Tibial nerve (tissue), 4 donors: ENCODE measurements at places on chromosomes 3 and 15. TPM values are rescaled to one million over a fixed set of nuclear protein-coding genes. Genes with fewer than 3 reads are reported as not detected.

DNA sequence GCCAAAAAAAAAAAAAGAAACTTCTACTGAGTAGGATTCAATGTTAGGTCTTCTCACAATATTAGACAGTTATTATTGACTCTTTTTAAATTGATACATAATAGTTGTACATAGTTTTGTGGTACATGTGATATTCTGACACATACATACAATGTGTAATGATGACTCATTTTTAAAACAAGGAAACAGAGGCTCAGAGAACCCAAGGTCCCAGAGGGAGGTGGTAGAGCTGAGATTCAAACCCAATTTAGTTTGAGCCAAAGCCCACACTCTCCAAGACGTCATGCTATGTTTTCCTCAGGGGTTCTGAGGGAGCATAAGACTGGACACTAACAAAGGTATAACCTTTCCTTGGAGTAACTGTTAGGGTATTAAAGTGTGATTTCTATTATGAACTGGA, 40.6 kb downstream of the MYO5C start:
- no peak for DNase-seq
- H3K4me1 ChIP-seq: no peaks in the 10 kb centered on the region
- H3K4me3 ChIP-seq: no peak overlapping the region
- no peaks in the 10 kb centered on the region for H3K36me3 ChIP-seq

DNA sequence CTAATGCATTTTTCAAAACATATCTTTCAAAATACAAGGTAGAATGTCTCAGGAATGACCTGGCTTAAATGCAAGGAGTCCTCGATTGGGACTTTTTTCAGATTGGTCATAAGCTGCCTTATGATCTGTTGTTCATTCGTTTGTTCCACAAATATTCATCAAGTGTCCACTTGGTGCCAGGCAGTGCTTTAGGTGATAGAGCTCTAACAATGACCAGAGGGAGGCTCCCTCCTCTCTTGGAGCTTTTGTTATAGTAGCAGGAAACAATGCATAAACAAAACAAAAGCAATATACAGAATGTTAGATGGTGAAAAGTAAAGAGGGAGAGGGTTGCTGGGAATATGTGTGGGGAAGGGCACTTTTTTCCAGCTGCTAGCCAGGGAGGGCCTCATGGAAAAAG, 156.1 kb downstream of the MCTP2 start:
- no peaks in the 10 kb centered on the region for H3K4me1 ChIP-seq
- DNase-seq: no peak
- no peak overlapping the region for H3K27ac ChIP-seq
- no peaks in the 10 kb centered on the region for H3K36me3 ChIP-seq
- no peak overlapping the region for H3K4me3 ChIP-seq

DNA sequence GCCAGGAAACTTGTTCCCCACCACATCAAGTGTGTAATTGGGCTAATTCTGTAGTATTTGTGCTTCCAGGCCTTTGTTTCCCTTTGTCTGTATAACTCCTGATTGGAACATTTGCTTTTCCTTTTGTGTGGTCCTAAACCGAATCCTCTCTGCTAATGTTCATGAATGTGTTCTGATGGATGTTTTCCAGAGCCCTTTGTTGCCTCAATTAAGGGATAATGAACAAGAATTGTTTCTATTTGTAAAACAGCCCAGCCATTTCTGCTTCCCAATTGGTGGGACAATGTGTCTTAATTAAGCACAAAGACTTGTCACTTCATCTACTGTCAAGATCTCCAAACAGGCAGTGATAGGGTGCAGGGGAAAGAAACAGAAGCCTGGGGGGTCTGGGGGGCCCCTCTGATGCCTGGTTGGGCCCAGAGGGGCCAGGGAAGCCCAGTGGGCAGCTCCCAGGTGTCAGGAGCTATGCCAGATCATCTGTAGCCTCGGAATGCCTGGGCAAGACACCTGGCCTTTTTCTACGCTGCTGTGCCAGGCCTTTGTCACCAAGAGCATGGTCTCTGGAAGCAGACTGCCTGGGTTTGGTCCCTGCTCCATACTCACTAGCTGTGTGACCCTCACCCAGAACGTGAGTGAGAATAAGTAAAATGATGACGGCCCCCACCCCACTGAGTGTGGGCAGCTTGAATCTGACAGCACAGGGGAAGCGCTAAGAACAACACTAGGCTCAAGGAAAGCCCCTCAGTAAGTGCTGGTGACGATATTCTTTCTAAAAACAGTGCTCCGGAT, 116.6 kb upstream of the PRR20G start:
- H3K36me3 ChIP-seq: no peaks in the 10 kb centered on the region
- no peak overlapping the region for H3K27ac ChIP-seq
- H3K4me3 ChIP-seq: no peak overlapping the region
- no peak for DNase-seq
- H3K27me3 ChIP-seq: no peaks in the 10 kb centered on the region
- H3K4me1 ChIP-seq: no peaks in the 10 kb centered on the region

MESP2 gene
- 1.5 TPM for total RNA-seq

DNA sequence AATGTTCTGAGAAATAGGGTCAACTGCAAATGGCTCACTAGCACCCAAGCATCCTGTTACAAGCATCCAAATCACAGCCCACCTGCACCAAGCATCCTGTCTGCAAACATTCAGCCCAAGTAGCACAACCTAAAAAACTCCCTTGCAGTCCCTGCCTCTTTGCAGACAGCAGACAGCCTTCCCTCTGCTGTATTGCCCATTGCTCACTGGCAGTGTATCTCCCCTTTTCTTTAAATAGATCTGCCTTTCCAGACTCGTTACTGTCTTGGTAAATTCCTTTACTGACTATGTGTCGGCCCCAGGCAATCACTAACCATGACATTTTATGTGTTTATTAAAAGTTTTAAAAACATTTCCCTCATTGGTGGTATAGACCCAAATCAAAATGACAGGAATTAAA, 155.4 kb downstream of the ADAMTSL3 start:
- no peak for DNase-seq
- H3K27me3 ChIP-seq: no peaks in the 10 kb centered on the region
- H3K4me3 ChIP-seq: no peak overlapping the region
- no peaks in the 10 kb centered on the region for H3K36me3 ChIP-seq

GPR160 gene
- total RNA-seq: 1.7 TPM

DNA sequence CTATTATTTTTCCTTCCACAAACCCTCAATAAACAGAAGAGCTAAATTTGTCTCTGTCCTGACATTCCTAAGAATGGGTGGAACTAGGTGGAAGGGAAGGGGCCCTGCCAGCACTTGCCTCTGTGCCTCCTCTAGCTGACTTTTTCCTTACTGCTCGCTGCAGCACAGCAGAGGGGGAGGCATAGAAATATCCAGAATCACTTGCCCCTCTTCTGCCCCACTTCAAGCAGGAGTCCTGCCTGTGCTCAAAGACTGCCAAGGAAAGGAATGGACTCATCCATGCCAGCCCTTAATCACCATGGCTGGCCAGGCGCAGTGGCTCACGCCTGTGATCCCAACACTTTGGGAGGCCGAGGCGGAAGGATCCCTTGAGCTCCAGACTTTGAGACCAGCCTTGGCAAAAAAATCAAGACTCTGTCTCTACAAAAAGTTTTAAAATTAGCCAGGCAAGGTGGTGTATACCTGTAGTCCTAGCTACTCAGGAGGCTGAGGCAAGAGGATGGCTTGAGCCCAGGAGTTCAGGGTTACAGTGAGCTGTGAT, 51.8 kb downstream of the ADCY5 start:
- no peak overlapping the region for H3K27ac ChIP-seq
- no peaks in the 10 kb centered on the region for H3K36me3 ChIP-seq
- H3K4me3 ChIP-seq: no peak overlapping the region
- H3K4me1 ChIP-seq: no peaks in the 10 kb centered on the region
- no peaks in the 10 kb centered on the region for H3K27me3 ChIP-seq

SEC62 gene
- 36.0 TPM for total RNA-seq

DNA sequence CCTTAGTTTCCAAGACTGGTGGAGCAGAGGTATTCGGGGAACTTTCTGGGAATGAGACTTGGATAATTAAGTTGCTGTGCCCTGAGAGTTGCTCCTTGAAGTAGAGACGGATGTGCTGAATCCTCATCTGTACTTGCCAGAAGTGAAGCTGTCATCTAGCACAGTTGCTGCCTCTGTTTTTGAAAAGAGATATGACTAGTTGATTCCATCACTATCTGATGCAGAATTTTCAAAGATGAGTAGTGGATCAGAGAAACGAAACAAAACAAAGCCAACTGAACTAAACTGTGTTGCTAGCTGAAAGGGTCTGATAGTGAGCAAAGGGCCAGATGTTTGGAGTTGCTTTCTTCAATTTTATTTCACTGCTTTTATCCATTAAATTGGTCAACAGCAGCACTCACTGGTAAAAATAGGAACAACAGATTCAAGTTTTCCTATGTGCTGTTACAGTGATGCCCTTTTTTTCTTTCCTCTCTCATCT, 52.7 kb downstream of the MITF start:
- no peaks in the 10 kb centered on the region for H3K27me3 ChIP-seq
- no peak overlapping the region for H3K27ac ChIP-seq
- no peaks in the 10 kb centered on the region for H3K36me3 ChIP-seq
- peaks cover 35% of the 10 kb centered on the region for H3K4me1 ChIP-seq
- DNase-seq: no peak

- no peaks in the 10 kb centered on the region for H3K27me3 ChIP-seq
- H3K4me3 ChIP-seq: no peak overlapping the region
Observed at GRCh38 chr3:153247331-153248330, 85.6 kb downstream of the RAP2B start.

GRCh38 chr3:165459111-165459510, 262.9 kb upstream of the SLITRK3 start:
- H3K4me1 ChIP-seq: no peaks in the 10 kb centered on the region
- no peaks in the 10 kb centered on the region for H3K36me3 ChIP-seq
- H3K4me3 ChIP-seq: no peak overlapping the region
